ENCODE measurements at places on chromosomes 3 and 15. TPM values are rescaled to one million over a fixed set of nuclear protein-coding genes. Genes with fewer than 3 reads are reported as not detected.

Gene OSTN
- total RNA-seq, result not detected

Gene AMT
- total RNA-seq, result 0.29 TPM

Gene MED12L
- total RNA-seq, result 0.66 TPM

Gene PAQR5
- 123 TPM for total RNA-seq

Gene GOLGA8T
- 0.66 TPM for total RNA-seq

Gene PRR23C
- not detected for total RNA-seq

Gene ARHGEF26
- total RNA-seq, result 7.8 TPM

Gene ZNF717
- 3.0 TPM for total RNA-seq

Gene SCN11A
- total RNA-seq, result not detected

Gene ARL14
- total RNA-seq, result 1.3 TPM

Gene NISCH
- total RNA-seq, result 14.6 TPM

Gene GOLGA8M
- total RNA-seq, result not detected

Gene RTP4
- not detected for total RNA-seq

Gene GOLGA6L9
- 3.5 TPM for total RNA-seq

Gene GOLGA6L10
- 0.56 TPM for total RNA-seq

Gene HHLA2
- 0.08 TPM for total RNA-seq

Gene CNTN6
- total RNA-seq, result not detected

Gene C15orf62
- not detected for total RNA-seq

Gene ABHD10
- total RNA-seq, result 22.2 TPM

Gene CCR9
- not detected for total RNA-seq

Gene RPP25
- total RNA-seq, result 27.3 TPM

Gene MOBP
- total RNA-seq, result 0.02 TPM
